AG09319 (cell line): ENCODE measurements at places on chromosomes 13 and 19.

- DNase-seq: no peak
Measured at GRCh38 chr13:113544071-113544891, 40.3 kb upstream of the TFDP1 start.

DNA sequence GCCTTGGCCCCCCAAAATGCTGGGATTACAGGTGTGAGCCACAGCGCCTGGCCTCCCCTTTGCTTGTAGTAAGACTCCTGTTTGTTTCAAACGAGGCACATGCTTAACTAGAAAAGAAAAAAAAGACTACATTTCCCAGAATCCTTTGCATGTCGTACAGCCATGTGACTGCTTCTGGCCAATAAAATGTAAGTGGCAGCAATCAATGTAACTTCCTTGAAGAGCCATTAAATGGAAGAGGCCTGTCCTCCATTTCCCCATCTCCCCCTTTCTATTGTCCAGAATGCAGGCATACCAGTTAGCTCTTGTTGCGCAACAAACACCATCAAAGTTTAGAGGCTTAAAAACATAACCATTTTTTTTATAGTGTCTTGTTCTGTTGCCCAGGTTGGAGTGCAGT lies 10.4 kb upstream of the GPR32 start:
- no peak for DNase-seq

GRCh38 chr13:45333977-45334922 lies 6.7 kb downstream of the TPT1 start:
- DNase-seq: no peak

GRCh38 chr19:48646001-48646721 lies at the start of gene CA11:
Gene CA11 (minus strand): TSS chr19:48646187. CDS start chr19:48645632, 555 bp downstream.
- DNase-seq: no peak

- DNase-seq: no peak
Measured at GRCh38 chr19:46294494-46294893, 2.3 kb upstream of the HIF3A start.

DNA sequence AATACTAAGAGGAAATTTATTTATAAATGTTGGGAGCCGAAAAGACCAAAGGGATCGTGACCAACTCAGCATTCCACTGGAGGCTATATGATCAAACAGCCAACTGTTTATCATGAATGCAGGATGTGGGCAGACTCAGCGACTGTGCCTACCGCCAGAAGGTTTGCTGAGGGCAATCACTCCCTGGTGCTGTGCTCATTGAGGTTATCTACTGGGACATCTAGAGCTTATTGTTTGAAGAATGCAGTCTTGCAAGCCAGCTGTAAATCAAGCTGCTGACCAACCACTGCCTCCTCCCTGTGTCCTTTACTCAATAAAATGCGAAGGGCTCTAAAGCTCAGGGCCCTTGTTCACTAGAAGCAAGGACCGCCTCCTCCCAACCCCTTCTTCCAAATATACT lies 8.5 kb upstream of the XPO4 start:
- DNase-seq: no peak

GRCh38 chr13:58879114-58879513 lies 1247.6 kb downstream of the PCDH17 start:
- DNase-seq: no peak

- DNase-seq: no peak
Measured at GRCh38 chr19:55257461-55258420, 1.1 kb downstream of the PPP6R1 start.

DNA sequence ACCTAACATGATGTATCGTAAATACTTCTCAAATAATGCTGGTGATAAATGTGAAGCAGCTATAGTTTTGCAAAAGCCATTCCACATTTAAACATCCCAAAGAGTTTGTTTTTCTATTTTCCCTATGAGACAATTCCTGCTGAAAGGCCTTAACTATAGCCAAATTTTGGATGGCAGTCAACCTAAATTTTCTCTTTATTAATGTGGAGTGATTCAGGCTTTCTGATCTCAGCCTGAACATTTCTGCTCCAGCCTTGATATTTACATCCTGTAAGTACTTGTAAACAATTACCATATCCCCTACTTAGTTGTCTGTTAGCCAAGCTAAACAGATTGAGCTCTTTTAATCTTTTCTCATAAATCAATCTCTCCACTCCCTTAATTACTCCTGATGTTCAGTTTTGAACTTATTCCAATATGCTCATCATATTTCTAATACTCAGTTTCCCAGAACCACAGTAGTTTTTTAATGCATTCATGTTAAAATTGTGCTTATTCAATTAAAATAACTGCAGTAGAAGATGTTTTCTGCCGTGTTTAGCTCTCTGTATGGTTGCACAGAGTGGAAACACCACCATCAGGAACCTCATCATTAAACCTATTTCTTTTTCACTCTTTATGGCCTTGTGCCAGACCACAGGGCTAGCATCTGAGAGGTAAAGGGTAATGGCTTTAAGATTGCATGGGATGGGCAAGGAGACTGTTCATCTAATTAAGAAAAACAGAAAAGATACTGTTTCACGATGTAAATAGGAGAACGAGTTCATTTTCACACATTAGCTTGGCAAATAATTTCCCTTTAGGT lies 1235.2 kb upstream of the SLC10A2 start:
- DNase-seq: no peak

DNA sequence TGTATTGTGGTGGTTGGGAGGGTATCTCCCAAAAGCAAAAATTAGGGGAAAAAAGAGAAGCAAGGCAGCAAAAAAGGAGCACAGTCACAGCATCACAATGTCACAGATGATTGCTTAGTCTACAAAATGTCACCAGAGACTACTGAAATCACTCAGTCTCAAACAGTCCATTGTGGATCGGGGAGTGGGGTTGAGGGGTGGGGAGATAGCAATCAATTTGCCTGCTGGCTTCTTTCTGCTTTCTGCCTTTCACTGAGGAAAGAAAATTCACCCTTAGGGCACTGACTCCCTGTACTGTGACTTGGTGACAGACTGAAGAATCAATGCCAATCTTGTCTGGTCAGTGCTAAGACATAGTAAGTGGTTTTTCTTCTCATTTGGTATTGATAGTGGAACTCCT lies 2127.1 kb upstream of the PCDH20 start:
- no peak for DNase-seq

- DNase-seq: peak; percentile 7
Measured at GRCh38 chr19:17902701-17903100, 30.1 kb upstream of the CCDC124 start.

DNA sequence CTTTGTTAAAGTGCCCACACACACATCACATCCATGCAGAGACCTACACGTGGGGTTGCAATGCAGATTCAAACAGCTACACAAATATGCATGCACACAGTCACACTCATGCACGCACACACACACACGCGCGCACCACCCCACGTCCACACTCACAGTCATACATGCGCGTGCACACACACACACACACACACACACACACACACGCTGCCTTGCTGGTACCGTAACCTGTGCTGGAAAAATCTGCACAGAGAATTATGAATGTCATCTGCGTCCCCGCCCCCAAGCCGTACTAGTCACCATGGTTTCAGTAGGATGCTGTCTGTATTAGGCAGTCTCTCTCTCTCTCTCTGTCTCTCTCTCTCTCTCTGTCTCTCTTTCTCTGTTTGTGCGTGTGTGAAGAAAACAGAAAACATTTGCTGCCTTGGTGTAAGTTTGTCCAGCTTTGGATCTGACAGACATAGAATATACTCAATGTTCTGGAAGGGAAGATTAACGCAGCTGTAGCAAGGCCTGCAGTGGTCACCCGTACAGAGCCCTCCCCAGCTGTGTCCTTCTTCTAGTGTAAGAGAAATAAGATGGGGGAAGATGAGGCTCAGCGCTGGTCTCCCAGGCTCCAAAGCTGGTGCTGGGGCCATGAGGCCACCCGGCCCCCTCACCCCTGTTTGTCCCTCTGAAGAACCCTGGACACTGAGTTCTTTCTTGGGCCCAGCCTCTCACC lies 26.4 kb upstream of the DPP9 start:
- DNase-seq: no peak

DNA sequence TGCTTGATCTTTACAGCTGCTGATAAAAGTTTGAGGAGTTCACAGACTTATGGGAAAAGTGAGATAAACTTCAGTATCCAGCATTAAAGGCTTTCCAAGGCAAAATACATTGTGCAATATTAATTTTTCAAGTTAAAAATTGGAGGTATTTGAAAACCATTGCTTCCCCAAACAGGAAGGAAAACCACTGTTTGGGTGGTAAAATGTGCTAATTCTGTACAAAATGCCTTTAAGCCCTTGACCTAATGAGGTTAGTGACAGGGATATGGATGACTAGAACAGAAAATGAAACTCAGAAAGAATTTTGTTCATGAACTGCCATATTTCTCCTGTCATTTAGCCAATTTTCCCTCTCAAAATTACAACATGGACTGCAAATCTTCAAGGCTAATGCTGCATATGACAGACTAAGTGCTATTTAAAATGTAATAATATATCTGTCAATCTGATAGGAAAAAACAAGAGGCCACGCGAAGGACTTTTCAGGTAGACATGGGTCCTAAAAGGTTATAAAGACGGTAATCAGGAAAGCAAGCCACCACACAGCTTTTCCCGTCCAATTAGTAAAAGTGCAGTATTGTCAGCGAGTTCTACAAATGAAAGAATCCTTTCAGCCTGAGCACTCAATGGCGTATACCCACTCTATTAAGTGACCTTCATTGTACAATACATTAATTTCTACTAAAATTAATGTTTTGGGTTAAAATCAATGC lies 212.8 kb downstream of the ENOX1 start:
- DNase-seq: no peak

- DNase-seq: no peak
Measured at GRCh38 chr19:16051254-16052025, 24.9 kb upstream of the TPM4 start.

- DNase-seq: peak; percentile 62
Measured at GRCh38 chr19:34232566-34233481, 21.5 kb upstream of the GARRE1 start.

DNA sequence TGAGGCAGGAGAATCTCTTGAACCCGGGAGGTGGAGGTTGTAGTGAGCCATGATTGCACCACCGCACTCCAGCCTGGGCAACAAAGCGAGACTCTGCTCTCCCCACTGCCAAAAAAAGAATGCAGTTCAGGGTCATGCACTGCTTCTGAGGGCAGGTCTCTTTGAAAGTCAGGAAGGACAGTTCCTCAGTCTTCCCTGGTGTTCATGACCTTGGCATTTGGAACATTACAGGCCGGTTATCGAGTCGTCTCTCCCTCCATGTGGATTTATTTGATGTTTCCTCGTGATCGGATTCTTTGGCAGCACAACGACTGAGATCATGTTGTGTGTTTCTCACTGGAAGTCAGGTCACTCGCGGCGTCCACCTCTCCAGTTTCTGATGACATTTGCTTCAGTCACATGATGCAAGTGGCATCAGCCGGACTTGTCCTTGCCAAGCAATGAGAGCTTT lies 17.2 kb downstream of the FGF21 start:
- DNase-seq: no peak

GRCh38 chr13:60080850-60081249 lies 82.9 kb downstream of the DIAPH3 start:
- no peak for DNase-seq

DNA sequence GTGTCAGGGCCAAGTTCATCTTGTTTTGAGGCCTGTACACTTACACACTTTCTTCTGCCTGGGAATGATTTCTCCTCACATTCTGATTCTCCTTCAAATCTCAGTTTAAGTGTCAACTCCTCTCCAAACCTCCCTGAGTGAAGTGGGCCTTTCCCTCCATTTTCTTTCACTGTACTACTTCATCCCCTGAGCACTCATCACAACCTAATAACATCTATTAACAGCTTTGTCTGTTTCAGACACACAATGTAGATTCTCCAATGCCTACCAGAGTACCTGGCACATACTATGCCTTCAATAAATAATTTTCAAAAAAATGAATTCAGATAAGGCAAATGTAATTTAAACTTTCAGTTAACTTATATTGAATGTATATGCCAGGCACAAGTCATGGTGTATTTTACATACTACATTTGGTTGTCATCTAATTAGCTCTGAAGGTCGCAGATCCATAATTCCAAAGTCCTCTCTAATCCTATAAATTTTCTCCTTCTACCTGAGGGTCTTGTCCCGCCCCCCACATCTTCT lies 357 bp upstream of the COG6 start:
- DNase-seq: no peak

DNA sequence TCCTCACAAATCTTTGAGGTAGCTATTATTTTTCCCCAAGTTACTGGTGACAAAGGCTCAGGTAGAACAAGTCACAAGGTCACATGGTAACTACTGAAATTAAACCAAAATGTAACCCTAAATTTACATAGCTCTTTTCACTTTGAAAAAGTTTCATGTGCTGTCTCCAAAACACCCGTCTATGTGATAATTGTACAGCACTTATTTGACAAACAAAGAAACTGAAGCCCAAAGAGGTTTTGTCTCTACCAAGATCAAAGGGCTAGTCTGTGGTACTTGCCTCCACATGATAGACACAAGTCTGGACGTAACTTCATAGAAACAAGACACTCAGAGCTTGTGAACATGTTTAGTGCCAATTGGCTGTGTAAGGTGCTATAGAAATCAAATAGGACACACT lies 108.3 kb downstream of the SACS start:
- no peak for DNase-seq

DNA sequence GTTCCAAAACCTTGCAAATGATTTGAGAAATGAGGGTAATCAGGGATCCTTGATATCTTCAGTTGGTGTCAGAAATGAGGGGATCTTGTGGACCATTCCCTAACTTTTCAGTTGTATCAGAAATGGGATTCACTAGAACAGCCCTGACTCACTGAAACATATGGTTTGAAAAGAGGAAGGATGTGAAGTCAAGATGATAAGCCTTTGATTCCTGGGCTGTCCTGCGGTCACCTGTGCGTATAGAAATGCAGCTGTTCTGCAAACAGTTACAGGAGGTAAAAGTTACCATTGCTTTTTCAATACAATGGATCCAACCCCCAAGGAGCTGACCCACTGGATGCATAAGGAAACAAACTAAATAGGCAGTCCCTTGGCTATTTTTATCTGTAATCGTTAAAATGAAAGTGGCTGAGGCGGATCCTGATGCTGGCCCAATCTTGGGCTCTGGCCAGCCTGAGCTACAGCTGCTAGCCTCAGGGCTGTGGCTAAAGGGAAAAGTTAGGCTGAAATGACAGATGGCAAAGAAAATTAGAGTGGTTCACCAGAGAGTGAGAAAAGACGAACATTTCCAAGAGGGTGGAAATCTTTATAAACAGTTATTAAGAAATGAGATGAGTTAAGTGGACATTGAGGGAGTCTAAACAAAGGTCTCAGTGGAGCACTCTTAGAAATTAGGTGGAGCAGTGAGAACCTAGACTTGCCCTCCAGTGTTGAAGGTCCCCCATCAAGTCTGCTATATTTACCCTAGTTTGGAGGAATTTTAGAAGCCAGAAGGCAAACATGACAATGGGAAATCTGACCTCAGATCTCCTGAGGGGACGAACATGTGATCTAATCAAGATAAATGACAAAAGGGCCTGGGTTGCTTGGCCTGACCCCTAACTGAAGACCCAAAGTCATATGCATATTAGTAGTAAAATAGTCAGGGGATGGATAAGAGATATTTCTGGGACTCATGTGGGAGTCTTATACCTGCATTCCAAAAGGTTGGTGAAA lies 7.6 kb downstream of the SIGLECL1 start:
- no peak for DNase-seq

DNA sequence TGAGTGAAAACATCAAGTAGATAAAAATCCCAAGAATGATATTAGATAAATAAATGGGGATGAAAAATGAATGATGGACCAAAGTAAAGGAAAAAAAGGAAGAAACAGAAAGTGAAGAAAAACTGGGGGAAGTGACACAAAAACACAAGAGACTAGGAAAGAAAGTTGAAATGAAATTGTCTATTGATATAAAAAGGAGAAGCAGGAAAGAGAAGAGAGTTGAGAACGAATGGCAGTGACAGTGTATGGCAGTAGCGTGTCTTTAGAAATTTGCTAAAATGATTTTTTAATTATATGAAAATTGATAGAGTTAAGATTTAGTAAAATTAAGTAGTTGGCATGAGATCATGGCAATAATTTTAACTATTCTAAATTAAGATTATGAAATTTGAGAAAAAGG lies 36.3 kb upstream of the SGCG start:
- DNase-seq: no peak
